DMS79 (cell line): ENCODE measurements at places on chromosomes 5 and 9.

DNA sequence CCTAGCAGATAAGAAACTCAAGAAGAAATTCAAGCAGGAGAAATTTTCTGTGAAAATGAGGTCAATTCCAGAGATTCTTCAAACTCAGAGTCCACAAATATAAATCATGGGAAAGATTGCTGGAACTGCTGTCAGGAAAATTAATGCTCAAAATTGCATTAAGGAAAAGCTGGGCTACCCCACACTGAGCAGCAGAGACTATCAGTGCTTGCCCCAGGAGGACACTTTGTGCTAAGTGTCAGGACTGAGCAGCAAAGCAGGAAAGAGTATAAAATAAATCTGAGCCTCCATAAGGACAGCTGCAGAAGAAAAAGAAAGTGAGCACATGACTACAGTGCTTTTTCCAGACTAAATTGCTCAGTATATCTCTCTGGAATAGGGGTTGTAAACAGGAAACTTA lies 81.6 kb downstream of the RGS7BP start:
- DNase-seq, result no peak

DNA sequence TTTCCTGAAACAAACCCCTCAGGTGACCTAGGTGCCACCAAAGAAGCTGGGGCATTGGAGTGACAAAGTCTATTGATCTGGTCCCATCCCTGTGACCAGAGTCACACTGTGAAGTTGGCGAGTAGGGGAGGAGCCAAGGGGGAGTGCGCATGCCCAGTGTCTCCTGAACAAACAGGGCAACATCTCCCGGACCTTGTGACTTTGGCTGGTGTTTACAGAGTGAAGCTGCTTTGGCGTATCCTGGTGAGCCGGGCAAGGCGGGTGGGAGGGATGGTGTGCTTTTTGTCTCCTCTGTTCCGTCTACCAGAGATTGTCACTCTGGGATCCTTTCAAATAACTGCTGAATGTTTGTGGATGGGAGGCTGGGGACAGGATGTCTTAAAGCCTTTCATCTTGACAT lies 204.5 kb downstream of the HSPA4 start:
- no peak for DNase-seq

- no peak for DNase-seq
Observed at GRCh38 chr9:136587145-136587943, 41.5 kb upstream of the NOTCH1 start.

- no peak for DNase-seq
Observed at GRCh38 chr9:89764217-89764616, 159.4 kb downstream of the GADD45G start.

GRCh38 chr5:53472279-53472678 lies 8.2 kb upstream of the FST start:
- DNase-seq, result no peak

DNA sequence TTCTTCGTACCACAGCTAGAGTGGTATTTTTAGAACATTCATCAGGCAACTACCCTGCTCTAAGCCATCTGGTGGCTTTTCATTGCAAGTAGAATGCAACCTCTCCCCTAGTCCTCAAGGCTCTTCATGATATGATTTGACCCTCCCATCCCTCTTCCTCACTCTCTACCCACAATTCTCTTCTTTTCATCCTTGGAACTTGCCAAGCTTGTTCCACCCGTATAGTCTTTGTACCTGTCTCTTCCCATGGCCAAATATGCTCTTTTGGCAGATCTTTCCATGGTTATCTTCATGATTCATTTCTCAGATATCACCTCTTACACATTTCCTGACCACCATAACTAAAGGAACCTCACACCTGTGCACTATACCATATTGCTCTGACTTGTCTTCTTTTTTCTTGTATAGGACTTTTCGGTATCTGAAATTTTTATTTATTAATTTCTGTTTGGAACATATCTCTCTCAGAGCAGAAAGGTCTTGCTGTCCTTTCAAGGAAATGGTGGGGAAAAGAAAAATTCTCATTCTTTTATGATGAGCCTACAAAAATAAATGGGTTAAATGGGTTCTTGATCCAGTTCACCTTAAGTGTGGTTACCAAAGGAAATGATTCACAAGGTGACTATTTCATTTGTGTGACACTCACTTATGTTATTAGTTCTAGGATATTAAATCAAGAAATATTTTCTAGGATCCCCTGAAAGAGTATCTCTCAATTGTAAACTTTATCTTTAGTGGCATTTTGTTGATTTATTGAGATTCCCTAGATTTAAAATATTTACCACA lies 3.7 kb upstream of the CD274 start:
- DNase-seq, result no peak

- DNase-seq, result no peak
Observed at GRCh38 chr5:174995827-174996226, 271.4 kb downstream of the MSX2 start.

DNA sequence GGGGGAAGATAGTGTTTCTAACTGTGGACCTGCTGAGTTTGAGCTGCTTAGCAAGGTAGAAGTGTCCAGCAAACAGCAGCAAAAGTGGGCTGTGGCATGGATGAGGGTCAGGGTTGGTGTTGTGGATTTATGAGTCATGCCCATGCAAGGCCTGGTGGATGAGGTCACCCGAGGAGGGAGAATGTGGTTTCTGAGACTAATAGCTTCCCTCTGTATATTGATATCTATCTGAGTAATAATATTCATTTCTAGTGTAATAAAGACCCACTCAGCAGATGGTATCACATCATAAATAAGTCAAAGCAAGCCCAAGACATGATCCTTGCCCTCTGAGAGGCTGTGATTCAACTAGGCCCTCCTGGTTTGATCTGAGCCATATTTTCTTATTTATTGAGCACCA lies 597.8 kb upstream of the CLINT1 start:
- no peak for DNase-seq

DNA sequence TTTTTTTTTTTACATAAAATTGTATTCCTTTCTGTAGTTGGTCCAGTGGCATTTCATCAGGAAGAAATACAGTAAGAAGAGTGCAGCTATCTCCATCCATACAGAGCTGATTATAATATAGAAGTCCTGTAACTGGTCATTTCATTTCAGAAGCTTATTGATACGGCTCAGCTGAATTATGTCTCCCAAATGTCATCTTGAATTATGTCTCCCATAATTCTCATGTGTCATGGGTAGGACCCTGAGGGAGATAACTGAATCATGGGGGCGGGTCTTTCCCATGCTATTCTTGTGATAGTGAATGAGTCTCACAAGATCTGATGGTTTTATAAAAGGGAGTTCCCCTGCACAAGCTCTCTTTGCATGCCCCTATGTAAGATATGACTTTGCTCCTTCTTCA lies 492.9 kb downstream of the CHSY3 start:
- DNase-seq, result no peak

DNA sequence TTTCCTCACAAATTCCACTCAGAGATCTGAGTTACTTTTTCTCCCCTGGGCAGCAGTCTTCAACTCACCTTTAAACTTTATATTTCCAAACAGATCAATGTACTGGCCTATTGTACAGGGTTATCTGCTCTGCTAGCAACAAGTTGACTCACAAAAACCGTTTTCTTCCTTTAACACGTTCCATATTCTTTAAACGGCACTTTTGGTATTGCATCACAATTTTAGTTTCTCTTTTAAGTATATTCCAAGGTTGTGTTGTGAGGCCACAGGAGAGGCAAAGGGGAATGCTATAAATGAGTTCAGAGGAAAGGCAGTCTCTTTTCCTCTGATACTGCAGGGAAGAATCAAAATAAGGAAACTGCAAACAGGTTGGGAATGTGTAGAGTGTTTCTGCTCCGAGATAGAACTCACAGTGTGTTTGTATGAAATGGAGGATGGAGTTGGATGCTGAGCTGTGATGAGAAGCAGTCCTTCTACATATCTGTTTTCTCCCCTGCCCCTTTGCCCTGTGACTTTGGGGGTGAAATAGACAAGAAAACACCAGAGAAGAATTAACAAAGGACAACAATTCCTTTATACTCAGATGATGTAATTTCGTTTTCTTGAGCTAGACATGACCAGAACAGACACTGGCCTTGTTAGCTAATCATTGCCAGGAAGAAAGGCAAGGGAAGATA lies 9.9 kb upstream of the ALDOB start:
- no peak for DNase-seq

DNA sequence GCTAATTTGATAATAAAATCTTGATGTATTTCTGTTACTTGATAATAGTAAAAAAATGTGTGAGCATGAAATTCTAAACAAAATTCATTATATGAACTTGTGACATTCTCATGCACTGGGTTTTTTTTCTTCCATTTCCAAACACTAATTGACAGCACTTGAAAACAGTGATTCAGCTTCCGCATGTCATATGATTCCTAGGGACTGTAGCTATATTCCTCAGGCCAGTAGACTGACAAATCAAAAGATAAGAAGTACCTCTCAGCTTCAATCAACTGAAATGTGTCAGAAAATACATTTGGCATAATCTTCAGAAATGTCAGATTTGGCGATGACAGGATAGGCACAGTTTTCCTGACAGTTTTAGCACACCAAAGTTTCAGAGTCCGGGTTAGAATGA lies 52.5 kb downstream of the EFNA5 start:
- DNase-seq, result no peak

- no peak for DNase-seq
Observed at GRCh38 chr5:16459451-16459850, 6.1 kb downstream of the ZNF622 start.

DNA sequence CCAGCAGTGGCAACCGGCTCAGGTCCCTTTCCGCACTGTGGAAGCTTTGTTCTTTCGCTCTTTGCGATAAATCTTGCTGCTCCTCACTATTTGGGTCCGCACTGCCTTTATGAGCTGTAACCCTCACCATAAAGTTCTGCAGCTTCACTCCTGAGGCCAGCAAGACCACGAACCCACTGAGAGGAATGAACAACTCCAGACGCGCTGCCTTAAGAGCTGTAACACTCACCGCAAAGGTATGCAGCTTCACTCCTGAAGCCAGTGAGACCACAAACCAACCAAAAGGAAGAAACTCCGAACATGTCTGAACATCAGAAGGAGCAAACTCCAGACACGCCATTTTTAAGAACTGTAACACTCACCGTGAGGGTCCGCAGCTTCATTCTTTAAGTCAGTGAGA lies 103.5 kb downstream of the GLIS3 start:
- no peak for DNase-seq

- DNase-seq, result no peak
Observed at GRCh38 chr9:13555989-13556500, 276.6 kb upstream of the MPDZ start.

DNA sequence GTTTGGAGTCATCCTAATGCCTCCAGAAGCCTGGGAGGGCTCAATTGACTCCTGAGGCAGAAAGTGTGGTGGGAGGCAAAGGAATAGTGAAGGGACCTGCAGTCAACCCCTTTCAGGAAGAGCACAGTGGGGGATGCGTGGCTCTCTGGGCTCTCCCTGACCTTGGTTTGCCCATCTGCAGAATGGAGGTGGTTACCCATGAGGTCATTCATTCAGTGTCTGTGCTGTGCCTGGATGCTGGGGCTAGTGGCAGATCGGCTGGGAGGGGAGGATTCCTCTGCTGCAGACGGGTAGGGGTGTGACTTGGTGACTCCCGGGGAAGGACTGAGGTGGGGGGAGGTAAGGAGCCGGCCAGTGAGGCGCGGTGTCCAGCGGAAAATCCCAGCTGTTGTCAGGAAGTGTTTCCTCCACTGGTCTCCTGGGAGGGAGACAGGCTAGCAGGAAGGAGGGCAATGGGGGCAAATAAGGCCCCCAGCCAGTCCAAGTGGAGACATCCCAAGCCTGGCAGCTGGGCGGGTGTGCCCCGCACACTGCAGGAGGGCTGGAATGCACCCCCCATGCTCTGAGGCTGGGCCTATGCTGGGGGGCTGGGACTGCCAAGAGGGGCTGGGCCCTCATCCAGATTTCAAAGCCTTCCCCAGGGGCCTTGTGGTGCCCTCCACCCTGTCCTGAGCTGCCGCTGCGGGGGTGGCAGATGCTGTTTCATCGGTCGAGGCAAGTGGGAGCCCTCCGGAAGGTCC lies 10.9 kb downstream of the CXXC5 start:
- DNase-seq, result no peak

DNA sequence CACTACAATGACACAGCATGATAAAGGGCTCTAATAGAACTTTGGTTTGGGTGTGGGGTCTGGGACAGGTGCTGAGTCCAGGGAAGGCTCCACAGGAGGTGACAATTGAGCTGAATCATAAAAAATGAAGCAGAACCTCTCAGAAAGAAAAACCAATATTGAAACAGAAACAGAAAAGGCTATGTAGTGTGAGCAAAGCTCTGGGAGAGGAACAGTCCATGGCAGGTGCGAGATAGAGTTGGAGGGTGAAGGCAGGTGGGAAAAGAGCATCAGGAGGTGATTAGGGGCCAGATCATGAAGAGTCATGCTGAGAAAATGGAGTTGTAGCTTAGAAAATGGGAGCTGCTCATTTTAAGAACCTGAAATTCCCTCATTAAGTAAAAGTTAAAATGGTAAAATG lies 164.9 kb downstream of the KCTD16 start:
- no peak for DNase-seq

GRCh38 chr9:96514108-96514799 lies 64.3 kb downstream of the HABP4 start:
- no peak for DNase-seq

DNA sequence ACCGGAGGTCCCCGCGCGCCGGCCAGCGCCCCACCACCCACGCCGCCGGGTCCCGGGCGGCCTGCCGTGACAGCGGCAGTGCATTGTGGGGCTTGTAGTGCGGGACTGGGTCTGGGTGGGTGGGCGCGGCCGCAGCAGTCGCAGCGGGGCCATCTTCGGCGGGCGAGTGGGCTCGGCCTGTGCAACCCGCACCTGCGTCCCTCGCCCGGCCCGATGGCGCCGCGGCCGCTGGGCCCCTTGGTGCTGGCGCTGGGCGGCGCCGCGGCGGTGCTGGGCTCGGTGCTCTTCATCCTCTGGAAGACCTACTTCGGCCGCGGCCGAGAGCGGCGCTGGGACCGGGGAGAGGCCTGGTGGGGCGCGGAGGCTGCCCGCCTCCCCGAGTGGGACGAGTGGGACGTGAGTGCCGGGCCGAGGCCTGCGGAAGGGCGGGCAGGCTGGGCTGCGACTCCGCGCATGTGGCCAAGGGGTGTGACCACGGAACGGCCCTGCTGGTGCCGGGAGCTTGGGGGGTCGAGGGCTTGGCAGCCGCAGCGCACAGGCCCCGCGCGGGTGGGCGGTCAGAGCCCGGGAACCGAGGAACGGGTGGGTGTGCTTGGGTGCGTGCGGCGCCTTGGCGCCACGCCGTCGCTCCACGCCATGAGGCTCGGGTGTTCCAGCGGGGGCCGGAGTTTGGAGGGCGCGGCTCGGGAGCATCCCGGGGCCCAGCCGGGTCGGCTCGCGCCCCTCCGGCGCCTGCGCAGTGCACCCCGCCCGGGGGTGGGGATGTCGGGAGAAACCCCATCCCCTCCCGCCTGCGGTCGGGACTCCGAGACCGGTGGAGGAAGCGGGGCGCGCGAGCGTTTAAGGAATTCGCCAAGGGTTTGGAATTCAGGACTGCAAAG lies at the start of gene ARL10:
TSS of gene ARL10 (plus strand) at position 137 of the 881 bp plus-strand sequence. CDS start at position 214, 77 bp downstream.
- DNase-seq, result no peak
